ENCODE measurements at places on chromosomes 12 and 14.

GRCh38 chr14:20706657-20707355 lies 18.2 kb downstream of the ANG start:
- no peak for DNase-seq

- no peak for DNase-seq
Observed at GRCh38 chr14:31307198-31307597, 99.6 kb upstream of the HECTD1 start.

- peak; percentile 39 for DNase-seq
Observed at GRCh38 chr12:49358483-49359141, 8.7 kb upstream of the SPATS2 start.

GRCh38 chr12:130336723-130337487 lies 782 bp upstream of the PIWIL1 start:
- no peak for DNase-seq

DNA sequence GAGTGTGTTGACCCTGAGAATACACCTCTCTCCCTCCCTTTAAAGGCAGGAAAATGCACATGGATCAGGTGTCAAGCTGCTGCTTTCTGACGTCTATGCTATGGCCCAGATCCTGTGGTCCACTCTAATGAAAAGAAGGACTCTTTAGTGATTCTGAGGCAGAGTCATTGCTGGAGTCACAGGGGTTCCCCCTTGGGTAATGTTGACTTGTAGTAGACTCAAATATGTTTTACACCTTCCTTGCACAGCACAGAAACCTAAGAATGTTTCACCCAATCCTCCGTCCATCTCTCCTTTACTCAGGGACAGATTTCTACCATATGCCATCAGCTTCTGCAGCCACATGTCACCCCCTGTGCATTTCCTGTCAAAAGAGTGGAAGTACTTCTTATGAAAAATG lies 525.4 kb downstream of the TMEM121 start:
- DNase-seq, result no peak

DNA sequence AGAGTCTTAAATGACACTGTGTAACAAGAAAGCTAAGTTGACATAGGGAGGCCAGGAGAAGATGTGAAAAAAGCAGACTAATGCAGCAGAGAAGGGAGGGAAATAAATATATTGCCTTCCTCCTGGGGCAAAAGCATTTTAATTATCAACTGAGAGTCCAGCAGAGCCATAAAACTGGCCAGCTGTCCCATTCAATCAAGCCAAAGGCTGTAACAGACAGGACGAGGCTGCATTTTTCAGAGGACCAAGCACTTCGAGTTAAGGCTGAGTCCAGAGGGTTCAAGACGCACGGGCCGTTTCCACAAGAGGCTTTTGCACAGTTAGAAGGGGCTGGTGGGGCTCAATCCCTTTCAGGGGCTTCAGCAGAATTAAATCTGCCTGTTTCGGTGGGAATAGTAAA lies 20.4 kb downstream of the MAP3K9 start:
- DNase-seq, result no peak

- DNase-seq, result no peak
Observed at GRCh38 chr12:65663648-65664047, 160.6 kb upstream of the HMGA2 start.

GRCh38 chr12:56728139-56728861 lies 3.2 kb upstream of the NACA start:
- no peak for DNase-seq

GRCh38 chr14:74936731-74937130 lies 13.7 kb upstream of the RPS6KL1 start:
- no peak for DNase-seq

DNA sequence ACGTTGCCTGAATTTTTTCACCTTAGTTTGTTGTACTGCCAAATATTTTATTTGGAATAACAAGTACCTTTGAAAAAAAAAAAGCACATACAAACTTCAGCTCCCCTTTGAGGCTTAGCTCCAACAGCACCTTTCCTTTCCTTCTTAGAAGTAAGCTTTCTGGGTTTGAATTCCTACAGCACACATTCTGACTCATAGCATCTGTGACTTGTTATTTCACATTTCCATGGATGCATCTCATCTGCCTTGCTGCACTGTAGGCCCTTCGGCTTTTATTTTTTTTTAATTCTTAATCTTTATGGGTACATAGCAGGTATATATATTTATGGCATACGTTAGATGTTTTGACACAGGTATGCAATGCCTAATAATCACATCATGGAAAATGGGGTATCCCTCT lies 7.2 kb downstream of the LGALS3 start:
- DNase-seq, result no peak

- no peak for DNase-seq
Observed at GRCh38 chr14:52015411-52016030, 26.2 kb downstream of the RTRAF start.
